ENCODE measurements at places on chromosomes 6 and 20. TPM values are rescaled to one million over a fixed set of nuclear protein-coding genes. Genes with fewer than 3 reads are reported as not detected.

Gene SSTR4
- not detected for total RNA-seq

Gene TLDC2
- total RNA-seq, result not detected

Gene NEU1
- 14.0 TPM for total RNA-seq

Gene DEF6
- 0.49 TPM for total RNA-seq

Gene RHAG
- 0.49 TPM for total RNA-seq

Gene OVOL2
- total RNA-seq, result 1.5 TPM

Gene TPD52L1
- total RNA-seq, result 3.4 TPM

Gene ECT2L
- total RNA-seq, result 0.98 TPM

Gene OTOR
- under 0.01 TPM for total RNA-seq
